Astrocyte of the cerebellum (primary cell): ENCODE measurements at places on chromosomes 7 and 10.

GRCh38 chr7:132145063-132145462, 431.2 kb downstream of the PLXNA4 start:
- no peak for DNase-seq

DNA sequence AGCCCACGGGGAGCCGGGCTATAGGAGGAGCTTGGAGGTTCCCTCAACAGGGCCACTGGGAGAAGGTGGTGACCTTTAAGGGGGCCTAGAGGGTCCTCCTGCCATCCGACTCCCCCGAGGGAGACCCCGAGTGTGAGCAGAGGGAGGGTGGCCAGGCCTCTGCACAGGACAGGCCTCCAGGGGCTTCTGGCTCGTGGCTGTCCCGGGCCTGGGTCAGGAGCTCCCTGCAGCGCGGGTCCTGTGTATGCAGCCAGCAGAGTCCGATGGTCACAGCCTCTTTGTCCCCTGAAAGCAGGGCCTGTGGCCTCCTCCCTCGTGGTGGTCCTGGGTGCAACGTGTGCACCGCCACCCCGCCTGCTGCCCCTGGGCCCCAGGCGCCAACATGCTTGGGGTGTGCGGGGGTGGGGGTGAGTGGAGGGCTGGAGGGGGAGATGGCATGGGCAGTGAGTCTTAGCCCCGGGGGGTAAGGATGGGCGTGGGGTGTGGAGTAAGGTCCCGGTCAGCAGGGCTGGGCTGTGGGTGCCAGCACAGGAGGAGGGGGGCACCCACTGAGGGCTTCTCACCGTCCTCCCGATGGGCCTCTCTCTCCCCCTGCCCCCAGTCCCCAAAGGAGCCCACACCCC, 27.1 kb downstream of the UNCX start:
- no peak for DNase-seq

GRCh38 chr10:110802090-110802489, 69.6 kb upstream of the PDCD4 start:
- DNase-seq, result peak; percentile 77

GRCh38 chr10:71161425-71161824, 50.9 kb upstream of the UNC5B start:
- DNase-seq, result no peak

GRCh38 chr7:42090806-42091205, 146.2 kb downstream of the GLI3 start:
- no peak for DNase-seq

GRCh38 chr7:730501-731439, 3.7 kb upstream of the PRKAR1B start:
- DNase-seq, result no peak

- no peak for DNase-seq
Measured at GRCh38 chr7:101650579-101651081, 21.5 kb upstream of the MYL10 start.

GRCh38 chr10:60098677-60099601, 192.6 kb upstream of the CCDC6 start:
- no peak for DNase-seq

DNA sequence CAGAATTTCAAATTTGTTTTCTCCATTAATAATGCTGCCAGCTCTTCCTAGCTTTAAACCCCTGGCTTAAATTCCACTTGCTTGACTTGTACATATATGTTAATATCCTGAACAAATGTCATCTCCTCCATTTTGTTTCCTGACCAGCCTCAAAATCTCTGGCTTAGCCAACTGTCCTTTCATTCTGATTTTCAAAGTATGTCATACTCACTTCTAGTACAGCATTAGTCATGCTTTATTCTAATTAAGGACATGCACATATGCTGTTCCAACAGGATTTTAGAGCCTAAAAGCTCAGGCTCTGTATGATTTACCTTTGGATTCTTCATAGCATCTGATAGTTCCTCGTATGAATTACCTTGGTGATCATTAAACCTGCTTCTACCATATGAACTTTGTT, 158.3 kb downstream of the ZNF438 start:
- no peak for DNase-seq

- no peak for DNase-seq
Measured at GRCh38 chr7:7617550-7617949, 23.0 kb upstream of the UMAD1 start.

DNA sequence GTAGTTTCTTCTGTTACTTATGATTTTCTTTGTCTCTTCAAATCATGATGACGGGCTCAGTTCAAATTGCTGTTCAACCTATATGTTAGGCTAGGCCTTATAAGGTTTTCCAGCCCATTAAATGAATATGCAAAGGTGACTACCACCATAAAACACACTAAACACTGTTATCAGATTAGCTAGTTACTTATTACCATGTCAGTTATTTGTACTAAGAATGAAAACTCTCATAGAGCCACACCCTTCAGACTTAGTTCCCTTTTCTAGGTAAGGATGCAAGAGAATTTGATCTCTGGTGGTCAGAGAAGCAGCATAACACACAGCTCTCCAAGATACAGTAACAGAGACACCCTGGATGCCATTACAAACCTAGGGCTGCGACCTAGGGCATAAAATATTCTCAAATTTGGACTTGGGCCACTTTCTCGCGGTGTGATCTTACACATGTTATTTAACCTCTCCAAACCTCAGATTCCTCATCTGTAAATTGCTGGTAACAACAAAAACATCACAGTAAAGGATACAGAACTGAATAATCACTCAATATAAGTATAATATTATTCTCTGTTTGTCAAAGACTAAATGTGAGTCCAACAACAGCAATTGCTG, 35.6 kb downstream of the ANKMY2 start:
- DNase-seq, result no peak

GRCh38 chr7:33040803-33041516, 21.6 kb downstream of the NT5C3A start:
- DNase-seq, result no peak

- no peak for DNase-seq
Measured at GRCh38 chr7:84274029-84274638, 79.5 kb upstream of the SEMA3A start.

DNA sequence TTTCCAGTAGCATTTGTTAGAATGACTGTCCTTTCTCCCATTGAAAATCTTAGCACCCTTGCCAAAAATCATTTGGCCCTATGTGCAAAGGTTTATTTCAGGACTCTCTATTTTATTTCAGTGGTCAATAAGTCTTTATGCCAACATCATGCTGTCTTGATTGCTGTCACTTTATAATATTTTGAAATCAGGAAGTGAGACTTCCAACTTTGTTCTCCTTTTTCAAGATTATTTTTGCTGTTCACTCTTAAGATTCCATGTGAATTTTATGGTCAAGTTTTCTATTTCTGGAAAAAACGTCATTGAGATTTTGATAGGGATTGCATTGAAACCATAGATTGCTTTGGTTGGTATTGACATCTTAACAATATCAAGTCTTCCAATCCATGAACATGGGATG, 65.1 kb downstream of the PAXIP1 start:
- no peak for DNase-seq

DNA sequence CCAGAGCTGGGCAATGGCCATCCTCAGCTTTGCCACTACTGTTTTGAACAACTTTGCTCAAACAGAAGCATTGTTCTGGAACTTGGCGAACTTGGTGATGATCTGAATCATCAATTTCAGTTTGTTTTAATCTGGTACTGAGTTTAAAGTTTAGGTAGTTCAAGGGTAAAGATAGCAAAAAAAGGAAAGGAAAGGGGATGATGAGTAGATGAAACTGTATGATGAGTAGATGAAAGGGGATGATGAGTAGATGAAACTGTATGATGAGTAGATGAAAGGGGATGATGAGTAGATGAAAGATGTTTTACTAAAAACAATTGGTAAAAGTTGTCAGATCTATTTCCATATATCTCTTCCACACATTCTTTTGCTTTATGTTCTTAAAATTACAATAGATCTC, 737.0 kb downstream of the LRMDA start:
- no peak for DNase-seq

GRCh38 chr10:132363921-132364593, 32.1 kb downstream of the LRRC27 start:
- peak; percentile 5 for DNase-seq

- DNase-seq, result no peak
Measured at GRCh38 chr10:92689663-92690210, at the start of gene HHEX. HHEX (plus strand) TSS chr10:92689955; CDS start chr10:92689987, 32 bp downstream.

GRCh38 chr10:21532694-21533466, 1.2 kb upstream of the MLLT10 start:
- no peak for DNase-seq

- no peak for DNase-seq
Measured at GRCh38 chr7:128055637-128056036, 24.4 kb upstream of the LRRC4 start.

GRCh38 chr7:26052706-26053105, 99.3 kb upstream of the NFE2L3 start:
- no peak for DNase-seq

DNA sequence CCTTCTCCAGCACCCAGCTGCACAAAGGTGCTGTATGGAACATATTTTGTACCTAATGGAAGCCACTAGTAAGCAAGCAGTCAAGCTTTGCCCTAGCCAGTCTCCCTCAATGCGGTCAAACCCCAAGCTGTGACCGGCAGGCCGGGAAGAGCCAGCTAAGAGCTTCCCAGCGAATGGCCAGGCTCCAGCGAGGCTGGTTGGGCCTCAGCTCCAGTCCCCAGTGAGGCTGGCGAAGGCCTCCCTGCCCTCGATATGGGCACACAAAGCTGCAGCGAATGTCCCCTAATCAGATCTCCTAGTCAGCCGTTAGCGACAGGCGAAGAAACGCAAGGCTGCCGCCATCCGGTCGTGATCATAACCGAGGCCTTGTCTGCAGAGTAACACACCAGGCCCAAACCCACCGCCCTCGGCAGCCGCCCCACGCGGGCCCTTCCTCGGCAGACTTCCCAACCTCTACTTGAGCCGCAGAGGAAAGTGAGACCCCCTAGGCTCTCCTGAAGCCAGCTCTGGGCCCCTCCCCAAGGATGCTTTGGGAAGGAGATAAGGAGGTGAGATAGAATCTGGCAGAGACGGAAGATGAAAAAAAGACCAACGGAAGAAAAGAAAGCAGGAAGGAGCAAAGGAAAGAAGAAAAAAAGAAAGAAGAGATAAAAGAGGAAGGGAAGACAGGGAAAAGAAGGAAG, 3.1 kb upstream of the HOXA9 start:
- DNase-seq, result no peak

- no peak for DNase-seq
Measured at GRCh38 chr7:2643386-2644219, 11.8 kb downstream of the TTYH3 start.

- no peak for DNase-seq
Measured at GRCh38 chr10:12269056-12269455, 73.1 kb downstream of the CDC123 start.

DNA sequence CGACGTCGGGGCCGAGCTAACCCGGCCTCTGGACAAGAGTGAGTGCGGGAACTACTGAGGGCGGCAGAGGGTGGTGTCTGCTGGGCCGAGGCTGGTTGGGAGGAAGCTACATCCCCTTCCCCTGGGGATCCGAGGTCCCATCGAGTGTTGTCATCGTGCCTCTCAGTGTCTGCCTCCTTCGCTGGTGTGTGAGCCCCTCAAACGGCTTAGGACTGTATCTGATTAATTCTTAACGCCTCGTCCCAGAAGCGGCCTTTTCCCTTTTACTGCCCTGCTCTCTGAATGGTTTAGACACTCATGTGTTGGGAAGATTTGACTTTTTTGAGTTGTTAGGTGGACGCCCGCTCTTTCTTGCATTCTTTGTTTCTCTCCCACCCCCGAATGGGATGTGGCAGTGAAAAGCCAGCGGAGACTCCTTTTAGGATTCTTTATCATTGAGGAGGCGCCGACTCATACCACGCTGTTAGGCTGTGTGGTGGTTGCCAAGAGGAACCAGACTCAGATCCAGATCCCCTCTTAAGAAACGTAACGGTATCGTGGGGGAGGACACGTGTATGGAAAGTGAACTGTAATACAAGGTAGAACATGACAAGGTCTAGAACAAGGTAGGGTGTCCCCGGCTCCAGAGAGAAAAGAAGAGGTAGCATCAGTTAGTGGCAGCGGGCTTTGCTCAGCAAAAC, 631 bp downstream of the SUPV3L1 start:
- no peak for DNase-seq

DNA sequence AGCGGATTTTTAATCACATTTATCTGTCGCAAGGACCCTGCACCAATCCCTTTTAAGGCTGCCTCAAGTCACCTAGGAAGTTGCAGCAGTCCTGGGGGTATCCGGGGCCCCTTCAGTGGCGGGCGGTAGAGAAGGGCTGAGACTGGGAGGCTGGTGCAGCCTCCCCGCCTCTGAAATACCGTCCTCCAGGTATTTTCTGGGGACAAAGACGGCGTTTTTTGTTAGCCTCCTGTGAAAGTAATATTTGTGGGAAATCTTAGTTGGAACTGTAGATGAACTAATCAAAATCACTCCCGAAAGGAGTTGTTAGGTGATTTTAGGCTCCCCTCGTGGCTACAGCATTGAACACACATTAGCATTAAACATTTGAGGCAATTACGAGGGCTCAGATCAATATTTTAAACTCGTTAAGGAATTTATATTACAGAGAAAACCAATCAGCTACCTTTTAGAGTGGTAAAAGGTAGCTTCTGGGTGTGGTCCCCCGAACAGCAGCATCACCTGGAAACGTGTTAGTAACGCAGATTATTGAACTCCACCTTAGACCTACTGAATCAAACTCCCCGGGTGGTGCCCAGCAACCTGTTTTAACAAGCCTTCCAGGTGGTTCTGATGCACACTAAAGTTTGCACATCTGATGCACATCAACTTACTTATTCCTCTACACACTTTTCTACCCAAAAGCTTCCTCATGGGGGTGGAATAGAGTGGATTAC, 530 bp upstream of the ANXA7 start:
- no peak for DNase-seq

GRCh38 chr7:55063633-55064032, 44.8 kb downstream of the EGFR start:
- no peak for DNase-seq

DNA sequence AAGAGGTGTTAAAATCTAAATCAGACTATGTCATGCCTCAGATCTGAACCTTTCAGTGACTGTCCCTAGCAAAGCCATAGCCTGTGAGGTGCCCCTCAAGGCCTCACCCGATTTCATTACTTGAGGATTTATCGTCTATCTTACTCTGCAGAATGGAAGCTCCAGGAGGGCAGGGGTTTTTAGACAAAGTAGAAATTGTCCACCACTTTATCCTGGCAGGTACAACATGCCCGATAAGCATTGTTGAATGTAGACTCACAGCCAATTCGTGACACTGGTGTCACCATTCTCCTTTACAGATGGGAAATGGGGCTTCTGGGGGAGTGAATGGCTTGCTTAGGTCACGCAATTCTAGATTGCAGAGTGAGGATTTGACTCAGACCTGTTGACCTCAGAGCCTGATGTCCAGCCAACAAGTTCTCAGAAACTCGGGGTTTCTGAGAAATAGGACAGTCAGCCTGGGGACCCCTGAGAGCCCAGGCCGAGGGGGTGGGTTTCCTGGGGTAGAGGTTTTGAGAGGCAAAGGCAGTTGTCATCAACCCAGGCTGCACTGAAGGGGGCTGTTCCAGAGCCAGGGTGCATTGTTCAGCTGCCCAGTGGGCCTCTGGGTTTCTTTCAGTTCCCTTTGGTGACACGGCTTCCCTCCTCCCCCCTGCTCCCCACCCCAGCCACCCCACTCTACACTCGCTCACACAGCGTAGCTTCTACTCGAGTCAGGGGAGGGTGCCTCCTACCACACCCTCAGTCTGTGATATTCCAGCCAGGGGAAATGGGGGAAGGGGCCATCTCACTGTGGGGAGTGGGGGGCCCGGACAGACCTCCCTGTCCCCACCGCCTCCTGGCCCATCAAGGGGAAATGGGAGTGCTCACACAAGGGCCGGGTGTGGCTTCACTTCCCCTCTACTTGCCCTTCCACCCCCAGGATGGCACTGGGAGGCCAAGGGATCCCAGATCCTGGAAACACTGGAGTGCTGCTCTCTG, 3.1 kb upstream of the IRF5 start:
- DNase-seq, result no peak
